HuH-7.5 (cell line): ENCODE measurements at places on chromosomes 2 and 18.
A peak's percentile ranks its signal among the peaks of the same experiment; 100 is the strongest.

GRCh38 chr18:23885750-23886149, 128.8 kb upstream of the TTC39C start:
- no peak for DNase-seq

- DNase-seq = no peak
Observed at GRCh38 chr2:202122163-202122540, 49.1 kb downstream of the KIAA2012 start.

GRCh38 chr2:229339618-229340017, 68.5 kb upstream of the PID1 start:
- no peak for DNase-seq

DNA sequence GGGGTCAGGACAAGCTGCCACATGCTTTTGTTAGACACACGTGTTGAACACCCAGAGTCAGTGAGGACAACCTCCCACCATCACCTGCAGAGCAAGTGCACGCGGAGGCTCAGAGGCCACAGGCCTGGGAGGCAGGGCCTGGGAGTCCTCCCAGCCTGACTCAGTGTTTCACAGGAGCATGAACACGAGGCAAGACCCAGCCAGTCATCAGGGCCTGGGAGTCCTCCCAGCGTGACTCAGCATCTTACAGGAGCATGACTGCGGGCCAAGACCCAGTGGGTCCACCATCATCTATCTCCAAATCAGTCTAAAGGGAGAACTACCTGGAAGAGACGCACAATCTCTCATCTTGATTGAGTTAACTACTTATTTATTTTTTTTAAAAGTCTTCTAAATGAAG, 112.6 kb upstream of the PXDN start:
- DNase-seq = no peak

DNA sequence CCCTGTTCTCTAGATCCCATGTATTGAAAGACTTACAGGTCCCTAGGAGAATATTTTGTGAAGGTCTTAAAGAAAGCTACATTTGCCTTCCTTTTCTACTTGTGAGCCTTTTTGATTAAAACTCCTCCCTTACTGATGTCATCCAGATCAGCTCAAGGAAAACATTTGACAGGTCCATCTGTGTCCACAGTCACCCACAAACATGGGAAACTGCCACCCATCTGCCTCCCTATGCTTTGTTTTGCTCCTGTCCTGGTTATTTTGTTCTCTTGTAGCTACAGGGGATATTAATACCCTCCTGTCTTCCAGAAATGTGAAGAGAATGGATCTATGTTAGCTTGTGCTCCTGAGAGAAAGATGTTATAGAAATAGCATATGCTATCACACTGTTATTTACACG, 203.6 kb upstream of the GALNT5 start:
- no peak for DNase-seq

- DNase-seq = no peak
Observed at GRCh38 chr2:45458909-45459563, 152.0 kb downstream of the SRBD1 start.

GRCh38 chr2:149991576-149991975, 404.0 kb upstream of the MMADHC start:
- DNase-seq = no peak

- no peak for DNase-seq
Observed at GRCh38 chr2:109157563-109158105, 28.6 kb downstream of the SH3RF3 start.

- DNase-seq = no peak
Observed at GRCh38 chr2:19864381-19864780, 37.4 kb downstream of the TTC32 start.

DNA sequence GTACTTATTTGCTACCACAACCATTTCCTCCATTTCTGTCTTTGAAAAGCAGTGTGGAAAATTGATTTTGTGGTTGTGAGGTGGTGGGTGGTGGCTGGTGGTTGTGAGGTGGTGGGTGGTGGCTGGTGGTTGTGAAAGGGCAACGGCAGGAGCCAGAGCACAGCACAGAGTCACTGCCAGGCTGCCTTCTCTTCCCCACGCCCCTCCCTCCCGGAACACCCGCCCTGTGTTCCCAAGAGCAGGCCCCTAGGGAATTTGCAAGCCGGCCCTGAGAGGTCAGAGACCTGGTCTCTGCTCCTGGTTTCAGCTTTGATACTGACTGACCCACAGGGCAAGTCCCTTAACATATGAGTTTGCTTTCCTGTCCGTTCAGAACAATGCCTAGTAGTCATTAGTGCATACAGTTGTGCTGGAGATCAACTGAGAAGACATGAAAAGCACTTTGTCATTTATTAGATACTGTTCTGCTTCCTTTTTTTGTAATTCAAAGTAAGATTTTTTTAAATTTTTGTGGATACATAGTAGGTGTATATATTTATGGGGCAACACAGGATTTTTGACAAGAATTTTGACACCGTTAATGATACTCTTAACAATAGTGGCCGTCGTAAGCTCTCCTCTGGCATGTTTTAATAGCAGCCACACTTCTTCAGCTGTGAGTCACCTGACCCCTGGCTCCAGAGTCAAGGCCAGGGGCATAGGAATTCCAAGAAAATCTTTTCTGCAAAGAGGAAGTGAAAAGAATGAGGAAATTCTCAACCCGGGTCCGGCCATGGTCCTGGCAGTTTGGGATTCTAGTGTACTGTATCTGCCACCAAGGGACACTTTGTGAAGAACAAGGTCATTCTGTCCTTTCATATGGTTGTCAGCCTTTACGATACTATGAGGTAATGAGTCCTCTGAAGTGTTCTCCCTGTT, 53.2 kb downstream of the ITGA6 start:
- peak; percentile 24 for DNase-seq

GRCh38 chr2:201447086-201447485, 4.2 kb downstream of the TRAK2 start:
- DNase-seq = no peak

GRCh38 chr18:32086881-32087280, 4.8 kb upstream of the RNF138 start:
- DNase-seq = no peak

- no peak for DNase-seq
Observed at GRCh38 chr2:100744589-100744988, 75.3 kb upstream of the NPAS2 start.

- DNase-seq = no peak
Observed at GRCh38 chr2:9029721-9030120, 26.2 kb upstream of the MBOAT2 start.

GRCh38 chr2:14737201-14737600, 104.7 kb downstream of the LRATD1 start:
- DNase-seq = no peak

DNA sequence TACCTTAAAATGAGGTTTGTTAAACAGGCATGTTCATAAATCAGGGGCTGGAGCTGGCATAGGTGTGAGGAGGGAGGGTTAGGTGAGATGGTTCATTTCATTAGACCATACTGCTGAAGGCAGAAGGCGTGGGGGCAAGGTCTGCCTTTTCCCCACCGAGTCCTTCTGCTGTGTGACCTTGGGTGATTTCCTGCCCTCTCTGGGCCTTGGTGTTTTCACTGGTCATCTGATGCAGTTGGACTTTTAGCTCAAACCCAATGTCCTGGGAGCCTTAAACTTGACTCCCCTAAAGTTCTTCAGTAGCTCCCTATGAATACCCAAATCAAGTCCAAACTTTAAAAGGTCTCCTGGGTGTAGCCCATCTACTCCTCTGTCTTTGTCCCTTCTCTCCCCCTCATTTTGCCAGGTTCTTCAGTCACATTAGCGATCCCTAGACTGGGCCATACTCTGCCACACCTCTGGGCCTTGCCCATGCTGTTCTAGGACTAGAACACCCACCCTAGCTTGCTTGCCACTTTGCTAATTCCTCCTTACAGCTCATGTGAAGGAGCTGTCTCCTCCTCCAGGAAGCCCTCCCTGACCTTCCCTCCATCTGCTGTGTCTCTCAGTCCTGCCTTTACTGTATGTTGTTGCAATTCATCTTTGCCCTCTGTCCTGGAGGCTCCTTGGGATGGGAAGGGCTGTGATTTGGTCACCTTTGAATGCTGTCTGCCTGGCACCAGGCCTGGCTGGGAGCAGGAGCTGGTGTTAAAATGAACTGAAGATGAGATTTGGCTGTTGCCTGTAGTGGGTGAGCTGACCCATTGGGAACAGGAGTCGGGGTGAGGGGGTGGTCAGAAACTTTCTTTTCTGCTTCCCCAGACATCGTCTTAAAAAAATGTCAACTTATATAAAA, 85.4 kb upstream of the HS6ST1 start:
- no peak for DNase-seq

- no peak for DNase-seq
Observed at GRCh38 chr2:228602288-228602687, 420.8 kb upstream of the SPHKAP start.

DNA sequence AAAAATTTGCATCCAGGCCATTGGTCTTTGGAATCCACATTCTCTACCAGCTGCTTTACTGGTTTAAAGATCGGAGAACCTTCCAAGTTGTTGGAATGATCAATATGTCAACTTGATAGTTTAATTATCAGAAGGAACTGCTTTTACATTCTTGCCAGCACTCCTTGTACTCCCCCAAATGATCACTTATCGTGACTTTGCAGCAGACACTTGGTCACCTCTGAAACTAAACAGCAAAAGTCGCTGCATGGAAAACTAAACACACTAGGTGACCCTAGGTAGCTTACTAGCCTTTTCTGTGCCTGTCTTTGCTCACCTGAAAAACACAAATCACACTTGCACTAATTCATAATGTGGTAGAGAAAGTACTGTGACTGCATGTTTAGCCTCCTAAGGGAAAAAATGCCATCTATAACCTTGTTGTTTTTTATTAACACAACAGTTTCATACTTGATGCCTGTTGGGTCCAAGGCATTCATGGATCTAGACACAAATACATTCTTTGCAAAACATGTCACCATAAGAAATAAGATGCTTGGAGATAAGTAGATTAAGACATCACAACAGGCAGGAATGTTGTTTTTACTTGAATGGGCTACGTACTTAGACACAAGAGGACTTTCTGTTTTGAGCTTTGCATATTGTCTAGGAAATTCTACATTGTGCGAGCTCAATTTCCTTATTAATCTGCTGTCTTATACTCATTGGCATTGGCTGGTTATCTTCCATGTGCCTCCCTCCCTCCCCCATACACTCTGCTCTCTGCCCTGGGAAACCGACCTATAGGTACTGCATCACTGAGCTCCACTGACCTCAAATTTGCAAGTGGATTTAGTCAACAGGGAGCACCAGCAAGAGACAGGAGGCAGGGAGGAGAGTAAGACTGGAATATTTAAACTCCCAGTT, 219.1 kb upstream of the STK17B start:
- no peak for DNase-seq

DNA sequence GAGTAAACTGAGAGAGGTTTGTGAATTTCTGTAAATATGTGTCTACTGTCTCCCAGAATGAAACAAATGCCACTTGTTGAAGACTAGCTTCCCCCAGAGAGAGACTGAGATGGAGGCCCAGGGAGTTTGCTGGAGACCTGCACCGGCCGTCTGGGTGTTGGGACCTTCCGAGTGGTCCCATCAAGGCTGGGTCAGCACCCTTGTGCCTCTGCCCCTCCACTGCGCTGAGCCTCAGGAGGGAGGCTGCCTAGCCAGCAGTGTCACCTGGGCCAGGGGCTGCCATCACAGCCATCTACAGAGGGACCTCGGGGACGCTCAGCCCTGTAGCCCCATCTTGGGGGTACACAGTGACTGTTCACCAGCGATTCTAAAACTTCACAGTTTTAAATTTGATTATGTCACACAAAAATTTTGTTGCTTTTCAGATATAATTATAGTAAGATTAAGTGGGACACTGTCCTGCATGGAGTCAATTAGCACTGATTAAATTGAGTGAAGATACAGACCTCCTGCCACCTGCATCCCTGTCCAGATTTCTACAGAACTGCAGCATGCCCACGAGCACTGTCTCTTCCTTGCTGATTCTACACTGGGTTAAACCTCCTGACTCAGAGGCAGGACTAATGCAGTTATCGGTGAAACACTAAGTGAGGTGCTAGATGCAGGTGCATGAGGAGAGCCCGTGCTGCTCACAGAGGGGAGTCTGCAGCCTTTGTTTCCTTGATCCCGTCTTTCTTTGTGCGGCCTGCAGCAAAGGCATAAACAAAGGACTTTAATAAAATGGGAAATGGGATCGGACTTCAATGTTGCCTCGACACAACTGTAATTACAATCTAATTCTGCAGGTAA, 50.5 kb downstream of the TMEM18 start:
- no peak for DNase-seq

DNA sequence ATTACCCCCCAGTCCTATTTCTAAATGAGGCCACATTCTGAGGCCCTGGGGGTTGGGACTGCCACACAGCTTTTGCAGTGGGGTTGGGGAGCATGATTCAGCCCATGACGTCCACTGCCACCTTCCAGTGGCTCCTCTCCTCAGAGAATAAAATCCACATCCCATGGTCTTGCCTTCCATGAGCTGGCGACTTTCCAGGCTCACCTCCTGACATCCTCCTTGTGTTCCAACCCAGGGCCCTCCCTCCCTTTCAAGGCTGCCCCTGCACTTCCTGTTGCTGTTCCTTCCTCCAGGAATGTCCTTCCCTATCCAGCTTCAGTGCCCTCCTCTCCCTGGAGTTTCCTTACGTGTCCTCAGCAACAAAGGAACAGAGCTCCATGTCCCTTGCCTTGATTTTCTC, 187.3 kb upstream of the ID2 start:
- no peak for DNase-seq

DNA sequence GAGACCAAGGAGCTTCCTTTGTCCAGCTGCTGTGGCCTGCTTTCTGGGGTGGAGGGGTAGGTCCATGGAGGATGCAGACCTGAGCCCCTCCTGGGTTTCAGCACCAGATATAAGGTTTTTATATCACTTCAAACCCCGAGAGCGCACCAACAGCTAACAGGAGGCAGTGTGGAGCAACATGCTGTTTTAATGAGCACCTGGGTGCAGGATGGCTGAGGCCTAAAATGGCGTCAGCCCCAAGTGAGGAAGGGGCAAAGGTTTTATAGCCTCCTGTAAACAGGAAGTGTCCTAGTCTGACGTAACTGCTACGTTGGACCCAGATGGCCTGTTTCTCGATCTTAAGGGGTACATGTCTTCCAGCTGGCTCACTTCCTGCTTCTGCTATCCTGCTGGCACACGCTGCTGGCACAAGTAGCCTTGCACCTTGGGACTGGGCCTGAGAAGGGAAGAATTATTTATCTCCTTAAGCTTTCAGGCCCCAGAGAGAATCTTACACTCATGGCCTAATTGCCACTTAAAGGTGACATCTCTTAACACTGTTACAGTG, 11.4 kb upstream of the REG1B start:
- no peak for DNase-seq

DNA sequence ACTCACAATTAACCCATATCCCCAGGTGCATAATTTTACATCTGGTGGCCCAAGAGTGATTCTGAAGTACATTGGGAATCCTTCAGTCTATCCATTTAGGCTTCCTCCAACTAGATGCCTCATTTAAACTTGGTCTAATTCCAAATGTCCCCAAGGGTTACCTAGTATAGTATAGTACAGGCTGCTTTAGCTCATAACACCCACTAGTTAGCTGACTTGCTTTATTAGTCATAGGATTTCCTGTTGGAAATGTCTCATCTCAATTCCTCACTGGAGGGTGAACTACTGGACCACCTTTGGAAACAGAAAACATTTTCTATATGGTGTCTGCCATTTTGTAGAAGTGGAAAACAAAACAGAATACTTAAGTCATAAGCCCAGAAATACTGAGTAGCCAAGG, 202.5 kb upstream of the SESTD1 start:
- no peak for DNase-seq
